ENCODE measurements at places on chromosomes 4 and X.

- no peak for DNase-seq
Measured at GRCh38 chrX:38985375-38985774, 184.1 kb downstream of the MID1IP1 start.

DNA sequence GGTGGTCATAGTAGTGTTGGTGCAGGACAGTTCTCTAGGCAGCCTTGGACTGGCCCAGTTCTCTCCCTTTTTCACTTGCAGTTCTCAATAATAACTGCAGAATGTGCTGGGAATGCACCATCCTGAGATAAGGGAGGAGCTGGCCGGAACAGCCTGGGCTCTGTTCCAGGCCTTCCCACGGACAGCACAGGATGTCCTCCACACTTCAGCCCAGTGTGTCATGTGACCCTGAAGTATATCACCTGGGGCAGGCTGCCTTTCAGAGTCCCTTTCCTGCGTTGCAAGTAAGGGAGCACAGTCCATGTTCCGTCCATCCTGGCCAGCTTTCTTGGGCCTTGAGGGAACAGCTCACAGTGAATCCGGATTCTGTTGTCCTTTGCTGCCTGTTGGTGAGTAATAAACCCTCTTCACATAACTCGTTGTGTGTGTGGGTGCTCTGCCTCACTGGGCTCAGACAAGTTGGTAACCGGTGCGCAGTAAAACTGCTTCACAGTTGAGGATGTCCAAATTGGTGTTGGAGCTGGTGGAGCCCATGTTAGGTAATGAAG is 32.3 kb upstream of the BBS12 start:
- DNase-seq: no peak

GRCh38 chr4:4419896-4420295 is 33.0 kb downstream of the NSG1 start:
- DNase-seq: no peak

- DNase-seq: no peak
Measured at GRCh38 chr4:144014808-144015207, 4.4 kb downstream of the GYPB start.

GRCh38 chrX:10404436-10404835 is 215.9 kb downstream of the MID1 start:
- no peak for DNase-seq

DNA sequence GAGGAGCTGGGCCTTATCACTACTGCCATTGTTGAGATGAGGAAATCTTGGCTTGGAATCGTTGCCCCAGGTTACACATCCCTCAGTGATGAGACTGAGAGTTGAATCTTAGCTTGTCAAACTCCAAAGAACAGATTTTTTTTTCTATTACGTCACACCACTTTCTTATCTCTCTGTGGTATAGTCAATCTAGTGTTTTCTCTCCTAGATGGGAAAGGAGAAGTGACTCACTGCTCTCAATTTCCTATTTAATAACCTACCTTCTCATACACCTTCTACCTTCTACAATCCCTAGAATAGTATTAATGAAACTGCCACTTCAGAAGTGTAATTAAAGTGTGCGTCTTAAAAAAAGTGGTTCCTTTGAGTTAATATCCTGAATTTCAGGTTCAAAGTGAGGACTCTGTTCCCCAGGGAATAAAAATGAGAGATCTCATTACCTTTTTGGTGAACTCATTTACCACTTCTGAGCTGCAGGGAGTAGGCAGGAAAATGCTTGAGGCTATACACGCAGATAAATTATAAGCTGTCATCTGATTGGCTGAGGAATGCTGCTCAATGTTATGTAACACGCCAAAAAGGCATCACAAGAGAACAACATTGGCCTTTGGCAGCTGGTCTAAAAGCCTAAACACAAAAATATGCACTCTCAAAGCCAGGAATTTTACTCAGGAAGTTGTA is 59.3 kb downstream of the MAD2L1 start:
- no peak for DNase-seq

DNA sequence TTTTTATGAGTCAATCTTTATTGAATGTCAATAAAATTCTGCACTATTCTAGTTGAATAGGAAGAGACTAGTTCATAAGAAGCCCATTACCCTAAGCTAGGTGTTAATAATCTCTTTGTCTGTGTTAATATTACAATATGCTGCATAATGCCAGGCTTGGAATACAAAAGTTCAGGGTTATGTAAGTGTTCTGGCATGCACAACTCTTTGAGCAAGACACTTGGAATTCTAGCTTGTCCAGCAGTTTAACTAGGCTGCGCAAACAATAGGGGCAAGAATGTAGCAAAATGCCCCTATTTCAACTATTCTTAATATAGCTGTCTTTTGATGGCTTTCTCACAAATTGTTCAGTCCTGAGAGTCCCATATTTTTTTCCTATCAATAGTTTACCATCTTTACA is 31.3 kb upstream of the ETNPPL start:
- DNase-seq: no peak

DNA sequence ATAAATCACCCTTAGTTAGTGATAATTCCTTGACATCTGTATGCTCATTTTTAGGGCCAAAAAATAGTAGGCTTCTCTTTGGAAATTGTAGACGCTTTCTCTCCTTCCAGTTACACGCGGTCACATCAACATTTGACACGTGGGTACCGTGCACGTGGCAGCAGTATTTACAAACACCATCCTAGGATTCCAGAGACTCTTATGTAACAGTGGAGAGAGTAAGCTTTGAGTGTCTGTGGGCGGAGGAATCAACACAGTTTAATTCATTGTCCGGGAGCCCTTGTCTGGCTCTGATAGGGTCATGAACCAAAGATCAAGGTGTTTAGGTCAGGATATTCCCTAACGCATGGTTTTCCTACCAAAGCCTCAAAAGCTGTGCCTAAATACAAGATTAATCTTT is 12.2 kb downstream of the TET2 start:
- DNase-seq: no peak

- no peak for DNase-seq
Measured at GRCh38 chr4:18180892-18181291, 159.3 kb upstream of the LCORL start.

DNA sequence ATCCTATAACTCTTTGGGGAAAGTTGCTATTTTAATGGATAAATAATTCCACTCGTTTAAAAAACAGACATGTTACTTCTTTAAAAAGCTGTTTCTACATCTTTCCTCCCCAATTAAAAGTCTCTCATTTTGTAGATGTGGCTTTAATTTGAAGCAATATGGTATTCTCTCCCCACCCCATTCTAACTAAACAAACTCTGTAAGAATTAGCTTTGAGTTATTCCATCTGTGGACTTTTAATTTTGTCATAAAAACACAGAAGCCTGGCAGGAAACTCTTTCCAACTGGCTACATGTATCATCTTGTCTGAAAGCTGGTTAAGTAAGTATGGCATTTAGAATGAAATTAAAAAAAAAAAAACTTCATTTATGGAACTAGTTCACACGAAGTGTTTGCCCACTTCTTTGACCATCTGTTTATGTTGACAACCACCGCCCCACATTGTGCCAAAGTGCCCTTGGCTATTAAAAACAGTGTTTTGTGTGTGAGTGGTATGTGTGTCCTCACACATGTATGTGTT is 140.3 kb downstream of the NAA11 start:
- no peak for DNase-seq

DNA sequence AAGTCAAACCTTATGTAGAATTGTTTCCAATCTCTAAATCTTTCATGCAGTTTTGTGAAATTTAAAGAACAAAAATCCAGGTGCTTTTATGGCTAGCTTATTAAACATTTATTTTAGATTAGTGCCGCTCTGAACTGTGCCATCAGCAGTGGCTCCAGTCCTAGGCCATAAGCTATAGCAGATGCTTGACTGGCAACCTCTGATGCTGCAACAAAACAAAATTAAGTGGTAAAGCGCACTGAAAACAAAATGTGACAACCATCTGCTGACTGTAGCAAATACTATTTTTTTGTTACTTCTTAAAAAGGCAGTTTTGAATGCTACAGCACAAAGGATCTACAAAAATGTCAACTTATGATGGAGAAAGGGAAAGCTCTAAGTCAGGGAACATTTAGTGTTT is 237.4 kb downstream of the DCLK2 start:
- no peak for DNase-seq

- DNase-seq: no peak
Measured at GRCh38 chr4:83852085-83852451, 316.2 kb downstream of the GPAT3 start.

DNA sequence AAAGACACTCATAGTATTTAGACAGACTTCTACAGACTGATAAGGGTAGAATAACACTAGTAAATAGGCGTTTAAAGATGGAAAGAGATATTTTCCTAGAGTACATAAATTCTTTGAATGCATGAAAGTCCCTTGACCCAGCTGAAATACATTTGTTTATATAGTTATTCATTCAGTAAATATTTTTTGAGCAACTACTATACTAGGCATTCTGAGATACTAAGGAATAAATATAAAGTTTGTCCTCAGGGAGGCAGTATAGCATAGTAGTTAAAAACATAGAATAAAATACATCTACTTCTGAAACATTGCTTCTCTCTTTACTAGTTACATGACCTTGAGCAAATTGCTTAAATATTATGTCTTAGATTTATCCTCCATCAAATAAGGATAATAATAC is 27.4 kb downstream of the HMGN5 start:
- DNase-seq: no peak

DNA sequence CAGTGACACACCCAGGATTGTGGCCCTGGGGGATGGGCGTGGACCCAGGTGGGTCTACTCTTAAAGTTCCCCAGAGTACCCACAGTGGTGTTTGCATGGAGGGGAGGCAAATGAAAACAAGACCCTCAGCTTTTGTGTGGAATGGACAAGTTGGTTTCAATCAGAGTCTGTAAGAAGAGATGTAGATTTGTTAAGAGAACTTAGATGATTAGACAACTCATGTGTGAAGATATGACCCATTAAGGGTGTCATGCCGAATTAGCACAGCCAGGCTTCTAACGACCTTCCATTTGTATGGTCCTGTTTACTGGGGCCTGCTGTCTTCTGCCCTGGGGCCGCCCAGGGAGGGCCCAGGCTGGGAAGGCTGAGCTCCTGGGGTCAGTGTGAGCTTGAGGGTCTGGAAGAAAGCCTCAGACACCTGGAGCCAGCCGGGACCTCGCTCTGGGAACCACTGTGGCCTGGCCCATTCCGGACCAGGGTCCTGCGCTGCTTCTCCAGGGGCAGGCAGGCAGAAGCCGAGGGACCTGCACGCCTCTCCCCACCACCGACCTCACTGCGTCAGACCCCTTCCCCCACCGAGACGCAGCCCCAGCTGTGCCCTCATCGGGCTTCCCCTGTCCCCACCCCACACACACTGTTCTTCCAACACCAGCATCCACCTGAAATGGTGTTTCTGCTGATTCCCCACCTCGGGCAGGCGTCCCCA is 20.4 kb downstream of the UVSSA start:
- DNase-seq: no peak

DNA sequence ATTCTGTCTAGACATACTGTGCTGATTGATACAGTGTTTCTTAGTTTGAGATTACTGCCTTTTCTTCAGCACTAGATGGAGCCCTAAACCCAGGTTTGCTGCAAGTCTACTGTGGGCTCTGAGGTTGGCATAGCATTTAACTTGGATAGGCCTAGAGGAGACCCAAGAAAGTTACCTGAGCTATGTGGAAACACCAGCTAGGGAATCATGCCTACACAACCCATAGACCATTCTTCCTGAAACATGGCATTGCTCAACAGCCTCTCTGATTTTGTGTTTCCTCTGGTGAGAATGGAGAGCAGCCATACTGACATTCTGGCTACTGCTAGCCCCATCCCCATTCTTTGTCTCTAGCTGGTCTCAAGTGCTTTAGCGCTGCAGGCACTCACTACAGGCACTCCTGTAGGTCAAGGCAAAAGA is 287.7 kb upstream of the PCDH18 start:
- no peak for DNase-seq

DNA sequence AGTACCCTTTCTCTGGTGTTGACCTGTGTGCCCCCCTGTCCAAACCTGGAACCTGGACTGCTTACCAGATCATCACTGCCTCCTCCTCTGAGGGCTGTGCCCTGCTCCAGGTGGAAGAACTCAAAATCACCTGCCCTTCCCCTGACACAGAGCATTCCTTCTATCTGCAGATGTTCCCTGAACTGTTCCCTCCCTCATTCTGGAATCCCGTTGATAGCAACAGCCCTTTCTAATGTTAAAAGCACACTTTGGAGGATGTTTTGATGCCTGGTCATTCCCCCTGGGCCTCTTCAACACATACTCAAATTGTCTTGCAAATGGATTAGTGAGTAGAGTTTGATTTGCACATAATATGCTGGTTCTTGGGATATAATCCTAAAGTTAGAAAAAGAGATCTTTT is 225.8 kb downstream of the FGF13 start:
- DNase-seq: no peak

DNA sequence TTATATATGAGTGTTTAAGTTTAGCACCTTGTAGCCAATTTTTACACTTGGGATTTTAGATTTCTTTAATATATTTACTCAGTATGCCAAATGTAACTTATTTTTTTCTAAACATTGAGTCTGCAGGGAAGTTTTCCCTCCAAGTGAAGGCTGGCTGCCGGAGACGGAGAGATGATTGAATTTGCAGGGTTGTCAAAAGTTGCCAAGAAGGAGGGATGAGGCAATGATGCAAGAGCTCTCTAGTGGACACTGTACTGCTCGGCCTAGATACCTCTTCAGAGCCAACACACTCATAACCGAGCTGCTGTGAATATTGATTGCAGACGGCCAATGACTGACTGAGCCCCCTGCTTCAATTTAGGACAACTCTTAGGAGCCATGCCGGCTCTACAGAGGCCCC is 318.6 kb upstream of the CASK start:
- DNase-seq: no peak

DNA sequence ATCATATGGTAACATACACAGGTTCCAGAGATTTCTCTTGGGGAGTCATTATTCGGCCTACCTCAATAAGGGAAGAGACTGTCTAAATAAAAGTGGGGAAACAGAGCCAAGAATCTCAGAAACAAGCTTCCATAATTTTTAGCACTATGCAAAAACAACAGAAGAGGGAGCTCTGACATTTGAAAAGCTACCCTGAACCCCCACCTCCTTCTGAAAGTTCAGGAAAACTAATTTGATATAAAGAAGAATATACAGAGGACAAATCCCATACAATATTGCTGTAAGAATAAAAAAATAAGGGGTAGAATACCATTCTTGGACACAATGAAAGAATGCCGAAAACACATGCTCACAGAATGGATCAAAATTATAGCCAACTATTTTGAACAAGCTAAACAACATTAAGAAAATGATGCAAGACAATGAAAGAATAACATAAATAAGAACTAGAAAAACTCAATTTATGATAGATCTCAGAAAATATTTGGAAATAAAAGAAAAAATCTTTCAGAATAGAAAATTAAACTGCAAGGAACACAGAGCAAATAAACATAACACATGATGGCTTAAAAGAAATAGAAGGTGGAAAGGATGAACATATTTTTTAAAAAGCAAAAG is 14.4 kb upstream of the ZNF41 start:
- DNase-seq: no peak

DNA sequence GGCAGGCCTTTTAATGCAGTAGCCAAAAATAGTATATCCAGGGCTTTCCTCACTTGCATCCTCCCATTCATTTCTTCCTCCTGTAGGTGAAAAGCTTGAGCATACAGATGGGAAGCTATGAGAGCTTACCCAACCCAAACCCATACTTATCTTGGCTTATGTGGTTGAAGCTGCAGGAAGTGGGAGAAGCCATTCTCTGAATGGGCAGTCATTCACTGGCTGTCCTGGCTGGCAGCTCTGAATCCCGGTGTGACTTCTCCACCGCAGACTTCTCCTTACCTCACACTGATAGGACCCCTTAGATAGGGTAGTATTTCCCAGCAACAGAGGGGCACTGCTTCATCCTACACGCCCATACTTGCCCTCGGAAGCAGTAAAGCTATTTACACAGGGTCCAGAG is 125.4 kb downstream of the AMMECR1 start:
- DNase-seq: no peak
